ENCODE measurements at places on chromosomes 12 and 14.

DNA sequence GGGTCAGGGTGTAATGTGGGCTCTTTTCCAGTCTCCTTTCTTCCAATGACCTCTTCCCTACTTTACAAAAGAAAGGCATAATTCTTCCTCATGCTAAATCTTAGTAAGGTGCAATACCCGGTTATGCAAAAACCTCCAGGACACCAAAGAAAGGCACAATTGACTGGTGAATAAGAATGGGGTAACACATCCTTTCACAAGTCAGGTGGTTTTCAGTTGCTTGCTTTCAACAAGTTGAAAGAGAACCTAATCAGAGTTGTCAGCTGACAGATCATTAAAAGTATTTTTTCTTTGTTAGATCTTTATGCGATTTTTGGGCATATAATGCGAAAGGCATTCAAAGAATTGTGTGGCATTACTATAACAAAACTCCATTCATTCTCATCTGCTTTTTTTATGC is 1.3 kb upstream of the AEBP2 start:
- DNase-seq: no peak

- no peak for DNase-seq
These were observed 43.4 kb upstream of the LIMA1 start for GRCh38 chr12:50326590-50327284.

DNA sequence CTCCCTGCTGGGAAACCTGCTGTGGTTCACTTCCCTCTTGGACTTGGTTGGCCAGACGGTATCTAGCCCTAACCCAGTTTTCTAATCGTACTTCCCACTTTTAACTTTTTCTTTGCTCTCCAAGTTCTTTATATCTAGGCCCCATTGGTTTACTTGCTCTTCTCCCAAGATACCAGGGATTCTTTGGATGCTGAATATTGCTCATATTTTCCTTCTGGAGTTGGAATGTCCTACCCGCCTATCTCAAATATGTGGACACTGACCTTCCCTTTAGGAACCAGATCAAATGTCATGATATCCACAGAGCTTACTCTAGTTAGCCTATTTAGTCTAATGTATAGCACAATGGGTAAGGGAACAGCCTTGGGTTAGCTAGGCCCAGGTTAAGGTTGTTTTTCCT is 228.6 kb downstream of the DACT1 start:
- DNase-seq: no peak

DNA sequence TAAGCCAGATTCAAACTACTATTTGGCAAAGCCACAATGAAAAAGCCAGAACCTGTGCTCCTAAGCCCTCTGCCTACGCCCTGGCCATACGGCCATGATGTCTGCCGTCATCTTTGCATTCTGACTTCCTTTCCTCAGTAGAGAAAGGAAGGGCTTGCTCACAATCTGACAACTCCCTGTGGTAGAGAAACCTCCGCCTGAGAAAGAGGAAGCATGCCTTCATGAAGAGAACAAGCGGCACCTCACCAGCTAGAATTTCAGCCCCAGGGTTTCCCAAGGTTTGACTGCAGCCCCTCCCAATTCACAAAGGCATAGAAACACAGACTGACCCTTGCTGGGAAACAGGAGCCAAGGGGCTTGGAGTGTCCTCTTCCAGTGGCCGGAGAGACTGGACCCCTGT is 25.7 kb downstream of the TEP1 start:
- DNase-seq: no peak

DNA sequence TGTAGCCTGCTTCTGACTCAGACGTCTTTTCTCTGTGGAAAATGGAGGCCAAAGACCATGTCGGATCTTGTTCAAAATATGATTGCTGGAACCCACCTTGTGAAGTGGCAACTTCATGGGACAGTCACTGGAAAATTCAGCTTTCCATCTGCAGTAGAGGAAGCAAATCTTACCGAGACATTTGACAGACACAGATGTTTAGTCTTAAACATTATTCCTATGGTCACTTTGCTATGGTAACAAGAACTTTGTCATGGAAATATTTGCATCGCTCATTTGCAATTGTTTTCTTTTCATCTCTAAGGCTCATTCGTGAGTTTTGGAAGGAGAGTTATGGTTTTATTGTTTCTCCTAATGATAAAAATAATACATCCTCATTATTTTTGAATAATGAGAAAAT is 98.3 kb upstream of the HIF1A start:
- DNase-seq: no peak

- no peak for DNase-seq
These were observed 19.8 kb upstream of the AQP2 start for GRCh38 chr12:49930515-49931288.

DNA sequence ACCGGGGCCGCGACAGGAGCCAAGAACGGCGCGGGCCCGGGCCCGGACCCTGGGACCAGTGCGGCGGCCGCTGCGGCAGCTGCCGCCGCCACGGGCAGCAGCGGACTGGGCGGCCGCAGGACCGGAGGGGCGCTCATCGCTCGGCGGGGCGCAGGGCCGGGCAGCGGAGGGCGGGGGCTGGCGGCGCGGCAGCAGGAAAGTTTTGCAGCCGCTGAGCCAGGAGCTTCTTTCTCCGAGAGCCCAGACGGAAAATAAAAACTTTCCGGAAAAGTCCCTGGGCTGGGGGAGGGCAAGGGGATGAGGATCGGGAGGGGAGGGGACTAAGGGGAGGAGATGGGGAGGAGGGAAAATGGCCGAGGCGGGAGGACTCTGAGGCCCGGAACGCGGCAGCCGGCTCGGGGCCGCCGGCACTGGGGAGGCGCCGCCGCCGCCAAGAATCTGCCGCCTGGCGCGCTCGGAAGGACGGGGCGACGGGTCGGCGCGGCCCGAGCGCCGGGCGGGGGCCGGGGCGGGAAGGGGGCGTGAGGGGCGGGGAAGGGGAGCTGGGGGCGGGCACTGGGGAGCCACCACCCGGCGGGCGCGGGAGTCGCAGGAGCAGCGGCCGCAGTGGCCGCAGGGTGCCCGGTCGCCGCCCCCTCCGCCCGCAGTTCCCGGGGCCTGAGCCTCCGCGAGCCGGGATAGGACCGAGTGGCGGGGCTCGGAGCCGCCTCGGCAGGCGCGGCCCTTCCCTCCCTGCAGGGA is at the start of gene PRKD1:
Gene PRKD1 (minus strand): TSS at position 472 of the 741 bp plus-strand sequence.
- DNase-seq: peak; percentile 92

Measured in HuH-7.5 (cell line).